CD8-positive, alpha-beta memory T cell (primary cell): ENCODE measurements at places on chromosomes 16 and 17.

DNA sequence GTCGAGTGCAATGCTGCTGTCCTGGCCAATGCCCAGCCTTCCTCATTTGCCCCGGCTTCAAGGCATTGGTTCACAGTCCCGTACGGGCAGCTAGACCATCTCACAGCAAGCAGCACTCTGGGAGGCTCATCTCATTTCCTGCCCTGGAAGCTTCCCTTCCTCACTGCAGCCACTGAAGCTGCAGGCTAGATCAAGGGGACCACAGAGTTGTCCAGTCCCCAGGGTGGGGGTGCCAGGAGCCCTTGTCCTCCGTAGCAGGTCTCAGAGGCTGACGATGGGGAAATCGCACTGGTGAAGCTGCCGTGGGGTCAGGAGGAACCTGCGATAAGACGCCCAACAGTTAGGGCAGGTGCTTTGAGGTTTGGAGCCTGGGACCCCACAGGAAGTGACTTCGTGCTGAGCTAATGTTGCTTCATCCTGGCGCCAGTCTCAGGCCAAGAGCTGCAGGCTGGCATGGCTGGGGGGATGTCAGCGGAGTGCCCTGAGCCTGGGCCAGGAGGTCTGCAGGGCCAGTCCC is at the start of gene SPNS3:
TSS of gene SPNS3 (plus strand) at position 426 of the 517 bp plus-strand sequence. CDS start at position 454, 28 bp downstream.
- no peak within 1 kb of the TSS for H3K27ac ChIP-seq
- peak; percentile 15 for DNase-seq
- peaks cover 17% of the 10 kb centered on the region for H3K4me1 ChIP-seq
- H3K4me3 ChIP-seq: peak within 1 kb of the TSS; percentile 55
- no peaks in the 10 kb centered on the region for H3K27me3 ChIP-seq

DNA sequence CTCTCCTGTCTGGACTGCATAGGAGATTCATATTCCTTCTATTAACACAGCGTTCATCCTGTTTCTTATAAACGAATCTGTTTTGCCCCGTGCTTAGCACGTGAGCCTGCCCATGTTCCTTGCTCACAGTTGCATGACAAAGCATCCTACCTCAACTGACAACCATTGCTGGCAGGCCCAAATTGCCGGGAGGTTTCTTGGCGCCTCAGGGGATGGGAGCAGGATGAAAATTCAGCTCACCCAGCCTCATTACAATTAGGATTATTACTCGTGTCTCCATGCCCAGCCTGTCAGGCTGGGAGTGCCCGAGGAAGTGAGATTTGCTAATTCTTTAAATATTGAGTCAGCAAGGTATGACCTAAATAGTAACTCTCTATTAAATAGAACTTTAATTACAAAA is 36.7 kb upstream of the HELZ start:
- DNase-seq: no peak
- no peaks in the 10 kb centered on the region for H3K4me1 ChIP-seq
- H3K36me3 ChIP-seq: no peaks in the 10 kb centered on the region
- H3K27me3 ChIP-seq: no peaks in the 10 kb centered on the region

DNA sequence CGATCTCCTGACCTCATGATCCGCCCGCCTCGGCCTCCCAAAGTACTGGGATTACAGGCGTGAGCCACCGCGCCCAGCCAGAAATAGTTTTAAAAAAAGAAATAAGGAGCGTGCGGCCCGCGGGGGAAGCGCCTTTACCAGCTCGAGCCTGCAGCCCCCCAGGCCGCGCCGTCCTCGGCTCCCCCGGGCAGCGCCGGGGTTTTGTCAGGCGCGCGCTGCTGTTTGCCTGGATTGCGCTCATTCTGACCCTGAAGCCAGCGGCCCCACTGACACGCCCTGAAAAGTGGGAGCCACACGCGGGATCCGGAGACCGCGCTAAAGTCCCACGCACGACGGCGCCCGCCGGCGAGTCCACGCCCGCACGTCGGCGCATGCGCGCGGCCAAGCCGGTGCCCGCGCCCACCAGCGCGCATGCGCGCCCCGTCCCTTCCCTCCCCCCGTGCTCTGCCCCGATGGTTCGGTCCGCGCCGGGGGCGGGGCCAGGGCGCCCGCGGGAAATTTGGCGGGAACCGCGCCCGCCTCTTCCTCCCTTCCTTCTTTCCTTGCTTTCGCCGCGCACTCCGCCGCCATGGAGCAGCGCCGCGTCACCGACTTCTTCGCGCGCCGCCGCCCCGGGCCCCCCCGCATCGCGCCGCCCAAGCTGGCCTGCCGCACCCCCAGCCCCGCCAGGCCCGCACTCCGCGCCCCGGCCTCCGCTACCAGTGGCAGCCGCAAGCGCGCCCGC is at the start of gene CDT1:
TSS of gene CDT1 (plus strand) at position 526 of the 724 bp plus-strand sequence. CDS start at position 569, 43 bp downstream.
- H3K4me1 ChIP-seq: peaks cover 23% of the 10 kb centered on the region
- H3K36me3 ChIP-seq: no peaks in the 10 kb centered on the region
- DNase-seq: peak; percentile 81

- H3K36me3 ChIP-seq: no peaks in the 10 kb centered on the region
- no peak overlapping the region for H3K4me3 ChIP-seq
- H3K27me3 ChIP-seq: peaks cover 3% of the 10 kb centered on the region
- no peak for DNase-seq
These were observed 70.7 kb upstream of the DNAJA2 start for GRCh38 chr16:47043970-47044684.

DNA sequence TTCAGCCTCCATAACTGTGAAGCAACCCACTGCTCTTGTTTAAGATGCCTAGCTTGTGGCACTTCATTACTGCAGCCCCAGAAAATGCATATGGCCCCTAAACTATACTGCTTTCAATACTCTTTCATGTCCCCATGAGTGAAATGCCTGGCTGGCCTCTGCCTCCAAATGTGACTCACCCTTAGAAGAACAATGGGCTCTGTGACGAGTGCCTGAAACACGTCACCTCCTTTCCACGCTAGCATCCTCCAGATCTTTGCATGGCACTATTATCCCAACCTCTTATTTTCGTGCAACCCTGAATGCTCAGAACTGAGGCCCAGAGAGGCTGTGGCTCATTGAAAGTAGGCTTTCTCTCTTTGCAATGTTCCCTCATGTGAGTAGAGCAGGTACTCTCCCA is 233.1 kb downstream of the CBLN1 start:
- no peaks in the 10 kb centered on the region for H3K36me3 ChIP-seq
- H3K4me3 ChIP-seq: no peak overlapping the region
- H3K27me3 ChIP-seq: no peaks in the 10 kb centered on the region
- H3K4me1 ChIP-seq: no peaks in the 10 kb centered on the region
- no peak overlapping the region for H3K27ac ChIP-seq

GRCh38 chr16:72149676-72150464 is 22.1 kb downstream of the PMFBP1 start:
- H3K4me3 ChIP-seq: no peak overlapping the region
- no peaks in the 10 kb centered on the region for H3K36me3 ChIP-seq
- H3K4me1 ChIP-seq: no peaks in the 10 kb centered on the region
- DNase-seq: no peak

GRCh38 chr16:28164140-28164539 is 47.6 kb downstream of the XPO6 start:
- no peaks in the 10 kb centered on the region for H3K27me3 ChIP-seq
- no peak for DNase-seq
- H3K4me3 ChIP-seq: no peak overlapping the region

- H3K27me3 ChIP-seq: no peaks in the 10 kb centered on the region
- no peak overlapping the region for H3K27ac ChIP-seq
- no peak overlapping the region for H3K4me3 ChIP-seq
- no peak for DNase-seq
- H3K36me3 ChIP-seq: no peaks in the 10 kb centered on the region
- H3K4me1 ChIP-seq: no peaks in the 10 kb centered on the region
These were observed 13.4 kb downstream of the ITPRIPL2 start for GRCh38 chr16:19127205-19127604.

GRCh38 chr16:88602091-88602490 is 31.9 kb downstream of the ZC3H18 start:
- no peaks in the 10 kb centered on the region for H3K4me1 ChIP-seq
- H3K36me3 ChIP-seq: peaks cover 44% of the 10 kb centered on the region
- no peak for DNase-seq

DNA sequence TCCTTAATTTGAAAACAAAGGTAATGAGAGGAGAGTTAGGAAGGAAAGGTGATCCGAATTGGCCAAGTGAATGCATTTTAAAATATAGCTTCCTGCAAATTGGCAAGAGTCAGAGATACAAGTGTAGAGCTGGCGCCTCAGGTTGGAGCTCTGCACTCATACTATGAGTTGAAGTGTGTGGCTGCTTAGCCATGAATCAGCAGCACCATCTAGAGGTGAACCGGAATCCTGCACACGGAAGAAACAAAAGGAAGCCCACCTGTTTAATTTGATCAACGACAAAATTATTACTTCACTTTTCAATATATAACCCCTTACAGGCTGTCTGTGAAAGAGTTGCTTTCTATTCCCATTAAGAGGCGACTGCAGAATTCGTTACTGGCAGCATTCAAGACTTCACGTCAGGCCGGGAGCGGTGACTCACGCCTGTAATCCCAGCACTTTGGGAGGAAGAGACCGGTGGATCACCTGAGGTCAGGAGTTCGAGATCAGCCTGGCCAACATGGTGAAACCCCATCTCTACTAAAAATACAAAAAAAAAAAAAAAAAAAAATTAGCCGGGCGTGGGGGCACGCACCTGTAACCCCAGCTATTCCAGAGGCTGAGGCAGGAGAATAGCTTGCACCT is 1253.7 kb upstream of the CDH8 start:
- no peaks in the 10 kb centered on the region for H3K27me3 ChIP-seq
- no peak for DNase-seq
- no peaks in the 10 kb centered on the region for H3K4me1 ChIP-seq
- no peak overlapping the region for H3K27ac ChIP-seq
- H3K4me3 ChIP-seq: no peak overlapping the region

- H3K27ac ChIP-seq: no peak within 1 kb of the TSS
- H3K27me3 ChIP-seq: peaks cover 25% of the 10 kb centered on the region
- DNase-seq: no peak
- no peak within 1 kb of the TSS for H3K4me3 ChIP-seq
- no peaks in the 10 kb centered on the region for H3K36me3 ChIP-seq
- H3K4me1 ChIP-seq: no peaks in the 10 kb centered on the region
These were observed at the start of gene BCAR1 for GRCh38 chr16:75251280-75252048. BCAR1 (minus strand) TSS chr16:75251624; CDS start chr16:75251482, 142 bp downstream.

- H3K4me1 ChIP-seq: no peaks in the 10 kb centered on the region
- no peak overlapping the region for H3K27ac ChIP-seq
- no peak overlapping the region for H3K4me3 ChIP-seq
- no peaks in the 10 kb centered on the region for H3K27me3 ChIP-seq
These were observed 171.4 kb upstream of the DYNLRB2 start for GRCh38 chr16:80369138-80369958.

DNA sequence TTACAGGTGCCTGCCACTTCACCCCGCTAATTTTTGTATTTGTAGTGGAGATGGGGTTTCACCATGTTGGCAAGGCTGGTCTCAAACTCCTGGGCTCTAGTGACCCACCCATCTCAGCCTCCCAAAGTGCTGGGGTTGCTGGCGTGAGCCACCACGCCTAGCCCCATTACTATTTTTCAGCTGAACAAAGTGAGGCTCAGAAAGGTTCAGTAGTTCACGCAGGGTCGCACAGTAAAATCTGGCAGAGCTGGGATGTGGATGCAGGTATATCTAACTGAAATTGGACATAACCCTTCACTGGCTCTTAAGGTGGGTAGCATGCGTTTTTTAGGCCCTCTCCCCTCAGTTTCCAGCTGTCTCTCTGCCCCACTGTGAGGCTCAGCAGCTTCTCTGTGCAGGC is 7.2 kb downstream of the AQP8 start:
- no peaks in the 10 kb centered on the region for H3K27me3 ChIP-seq
- H3K4me1 ChIP-seq: no peaks in the 10 kb centered on the region
- DNase-seq: no peak
- no peaks in the 10 kb centered on the region for H3K36me3 ChIP-seq
- H3K4me3 ChIP-seq: no peak overlapping the region

GRCh38 chr17:48335858-48336500 is 94.0 kb downstream of the SKAP1 start:
- no peaks in the 10 kb centered on the region for H3K27me3 ChIP-seq
- H3K27ac ChIP-seq: no peak overlapping the region
- peaks cover 3% of the 10 kb centered on the region for H3K36me3 ChIP-seq
- no peak for DNase-seq
- H3K4me1 ChIP-seq: peaks cover 6% of the 10 kb centered on the region

DNA sequence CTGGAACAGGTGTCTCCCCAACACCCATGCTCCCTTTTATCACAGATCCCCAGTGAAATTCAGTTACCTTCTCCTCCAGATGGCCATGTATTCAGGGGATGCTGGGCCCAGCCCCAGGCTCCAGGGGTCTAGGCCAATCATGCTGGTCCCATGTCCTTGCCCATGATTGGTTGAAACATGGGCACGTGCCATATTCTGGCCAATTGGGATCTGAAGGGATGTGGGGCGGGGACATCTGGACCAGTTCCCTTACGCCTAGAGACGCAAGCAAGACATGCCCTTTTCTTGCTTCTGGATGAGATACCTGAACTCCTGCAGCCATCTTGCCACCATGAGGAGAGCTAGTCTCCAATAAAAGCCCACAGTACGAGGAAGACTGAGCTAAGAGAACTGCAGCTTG is 31.0 kb upstream of the ST6GALNAC1 start:
- H3K27ac ChIP-seq: no peak overlapping the region
- H3K4me3 ChIP-seq: no peak overlapping the region
- no peaks in the 10 kb centered on the region for H3K27me3 ChIP-seq
- H3K36me3 ChIP-seq: no peaks in the 10 kb centered on the region

DNA sequence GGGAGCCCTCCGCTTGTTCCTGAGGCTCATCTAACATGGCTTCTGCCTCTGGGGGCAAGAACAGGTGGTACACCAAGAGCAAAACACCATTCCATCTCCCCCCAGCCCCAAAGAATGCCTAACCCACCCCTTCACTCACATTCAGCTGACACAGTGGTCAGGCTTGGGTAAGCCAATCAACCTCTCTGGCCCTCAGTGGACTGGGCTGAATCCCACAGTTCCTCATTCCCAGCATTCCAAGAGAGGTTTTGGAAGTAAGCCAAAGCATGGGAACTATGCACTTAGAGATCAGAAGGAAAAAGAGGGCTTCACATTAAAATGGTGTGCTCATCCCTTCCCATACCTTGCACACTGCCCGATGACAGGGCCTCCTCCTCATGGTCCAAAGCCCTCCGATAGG is 7.8 kb downstream of the PIGS start:
- no peaks in the 10 kb centered on the region for H3K27me3 ChIP-seq
- no peak overlapping the region for H3K27ac ChIP-seq
- peaks cover 23% of the 10 kb centered on the region for H3K36me3 ChIP-seq
- H3K4me3 ChIP-seq: no peak overlapping the region
- no peak for DNase-seq

- H3K27me3 ChIP-seq: no peaks in the 10 kb centered on the region
- H3K36me3 ChIP-seq: peaks cover 3% of the 10 kb centered on the region
- no peak overlapping the region for H3K4me3 ChIP-seq
- H3K27ac ChIP-seq: no peak overlapping the region
These were observed 5.0 kb downstream of the TP53I13 start for GRCh38 chr17:29573558-29573869.

DNA sequence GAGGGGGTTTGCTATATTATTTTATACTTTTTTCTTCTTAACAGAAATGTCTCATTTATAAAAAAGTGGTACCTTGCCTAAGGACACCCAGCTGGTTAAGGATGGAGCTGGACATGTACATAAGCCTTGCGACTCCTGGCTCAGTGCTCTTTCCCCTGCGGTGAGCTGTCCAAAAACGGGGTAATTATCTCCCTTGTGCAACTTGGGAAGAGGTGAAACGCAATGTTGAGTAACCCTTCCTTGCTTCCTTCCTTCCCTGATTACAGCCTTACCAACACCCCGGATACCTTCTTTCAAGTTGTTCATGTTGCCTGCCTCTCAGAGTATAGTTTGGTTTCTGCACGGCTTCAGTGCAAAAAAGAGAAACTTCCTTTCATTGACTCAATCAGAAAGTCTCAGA is 94.1 kb upstream of the XYLT1 start:
- no peak for DNase-seq
- H3K4me3 ChIP-seq: no peak overlapping the region
- H3K27ac ChIP-seq: no peak overlapping the region
- no peaks in the 10 kb centered on the region for H3K27me3 ChIP-seq
- no peaks in the 10 kb centered on the region for H3K4me1 ChIP-seq
- no peaks in the 10 kb centered on the region for H3K36me3 ChIP-seq
